ENCODE measurements at places on chromosomes 13 and 19. TPM values are rescaled to one million over a fixed set of nuclear protein-coding genes. Genes with fewer than 3 reads are reported as not detected.

AMER2 gene
- polyA plus RNA-seq = not detected

LGALS14 gene
- not detected for polyA plus RNA-seq

ZNF222 gene
- 4.9 TPM for polyA plus RNA-seq

SOHLH2 gene
- polyA plus RNA-seq = not detected

FGF21 gene
- not detected for polyA plus RNA-seq

Data from CD4-positive, CD25-positive, alpha-beta regulatory T cell (primary cell).